ENCODE measurements at places on chromosomes 11 and 22.

DNA sequence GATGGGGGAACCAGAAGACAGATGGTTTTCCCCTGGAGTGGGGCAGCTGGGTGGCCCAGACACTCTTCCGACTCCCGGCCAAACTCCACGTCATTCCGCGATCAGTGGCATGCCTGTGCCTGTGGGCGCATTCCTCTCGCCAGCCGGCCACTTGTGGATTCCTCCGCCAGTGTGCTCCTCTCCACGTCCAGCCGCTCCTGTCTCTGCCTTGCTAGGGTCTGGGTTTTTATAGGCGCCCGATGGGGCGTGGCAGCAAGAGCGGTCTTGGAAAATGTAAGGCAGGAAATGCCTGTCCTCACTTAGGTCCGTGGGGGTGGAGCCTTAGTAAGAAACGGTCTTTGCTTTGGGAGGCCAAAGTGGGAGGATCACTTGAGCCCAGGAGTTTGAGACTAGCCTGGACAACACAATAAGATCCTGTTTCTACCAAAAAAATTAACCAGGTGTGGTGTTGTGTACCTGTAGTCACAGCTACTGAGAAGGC, 81.6 kb upstream of the SEPTIN5 start:
- no peak for DNase-seq

DNA sequence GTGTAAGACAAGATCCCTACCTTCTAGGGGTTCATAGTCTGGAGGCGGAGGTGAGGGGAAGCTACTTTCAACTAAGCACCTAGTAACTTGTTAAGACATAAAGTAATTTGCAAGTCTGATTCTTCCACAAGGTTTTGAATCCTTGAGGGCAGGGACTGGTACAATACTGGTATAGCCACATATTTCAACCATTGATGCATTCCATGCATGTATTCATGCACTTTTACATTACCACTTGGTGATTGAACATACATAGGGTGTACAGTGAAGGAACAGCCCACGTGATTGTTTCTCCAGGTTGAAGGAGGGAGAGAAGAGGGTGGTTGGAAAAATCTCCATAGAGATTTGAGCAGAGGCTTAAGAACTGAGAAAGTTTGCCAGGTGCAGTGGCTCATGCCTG, 62.0 kb upstream of the PAX6 start:
- no peak for DNase-seq

DNA sequence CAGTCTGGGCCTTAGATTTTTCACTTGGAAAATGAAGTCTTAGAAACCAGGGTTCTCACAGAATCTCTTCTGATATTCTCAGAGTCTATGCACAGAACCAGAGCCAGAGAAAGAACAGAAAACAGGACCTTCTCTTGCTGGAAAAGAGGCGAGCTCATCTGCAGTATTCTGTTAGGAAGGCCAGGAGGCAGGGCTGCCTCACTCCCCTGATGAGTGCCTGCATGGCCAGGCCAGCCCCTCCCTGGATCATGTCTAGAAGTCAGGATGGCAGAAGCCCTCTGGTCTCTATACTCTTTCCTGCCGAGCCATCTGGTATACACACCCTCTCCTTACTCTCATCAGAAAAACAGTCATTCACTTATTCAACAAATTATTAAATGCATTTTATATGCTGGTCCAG, 723 bp downstream of the OR51M1 start:
- no peak for DNase-seq

GRCh38 chr22:44611880-44612496, 90.0 kb upstream of the PRR5 start:
- DNase-seq, result no peak

DNA sequence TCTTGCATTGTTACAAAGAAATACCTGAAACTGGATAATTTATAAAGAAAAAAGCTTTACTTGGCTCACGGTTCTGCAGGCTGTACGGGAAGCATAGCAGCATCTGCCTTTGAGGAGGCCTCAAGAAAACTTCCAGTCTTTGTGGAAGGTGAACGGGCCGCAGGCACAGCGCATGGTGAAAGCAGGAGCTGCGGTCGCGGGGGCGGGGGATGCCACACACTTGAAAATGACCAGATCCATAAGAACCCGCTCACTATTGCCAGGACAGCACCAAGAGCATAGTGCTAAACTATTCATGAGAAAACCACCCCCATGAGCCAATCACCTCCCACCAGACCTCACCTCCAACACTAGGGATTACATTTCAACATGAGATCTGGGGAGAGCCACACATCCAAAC, 45.6 kb upstream of the SEPTIN5 start:
- DNase-seq, result no peak

- DNase-seq, result no peak
Observed at GRCh38 chr11:96204366-96204659, 138.7 kb downstream of the MAML2 start.

DNA sequence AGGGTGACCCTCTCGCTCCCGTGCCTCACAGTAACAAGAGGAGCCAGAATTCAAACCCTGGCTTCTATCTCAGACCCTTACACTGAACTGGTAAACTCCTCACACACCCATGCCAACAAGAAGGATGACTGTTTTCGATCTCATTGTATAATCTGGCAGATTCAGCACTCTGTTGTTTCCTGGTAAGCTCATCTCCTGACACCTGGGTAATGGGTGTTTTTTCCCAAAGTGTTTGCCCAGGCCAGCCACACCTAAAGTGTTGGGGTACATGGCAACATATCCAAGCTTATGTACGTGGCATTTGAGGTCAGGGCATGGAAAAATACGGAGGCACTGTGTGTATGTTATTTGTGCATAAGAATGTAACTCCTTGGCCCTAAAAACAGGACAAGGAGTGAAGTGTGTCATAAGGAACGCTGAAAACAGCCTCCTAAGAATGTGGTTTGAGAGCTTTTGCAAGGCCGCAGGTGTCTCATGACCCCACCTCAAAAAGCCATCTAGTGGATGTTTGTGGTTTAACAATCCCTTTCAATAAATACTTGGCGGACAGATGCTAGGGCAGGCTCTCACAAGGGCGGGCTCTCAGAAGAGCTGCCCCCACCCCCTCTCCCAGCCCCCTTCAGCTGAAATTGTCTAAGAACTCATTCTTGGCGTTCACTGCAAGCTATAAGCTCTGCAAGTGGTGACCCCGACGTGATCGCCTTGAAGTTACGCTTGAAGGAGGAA, at the start of gene MS4A15:
TSS of gene MS4A15 (plus strand) at position 561 of the 726 bp plus-strand sequence. CDS start 6,867 bp downstream, outside the sequence.
- DNase-seq, result no peak

- DNase-seq, result no peak
Observed at GRCh38 chr11:9784602-9785315, 120.9 kb downstream of the SWAP70 start.

Data from posterior cingulate gyrus (tissue), 11 donors.